ENCODE measurements at places on chromosomes 13 and 19.

- H3K27ac ChIP-seq = no peak overlapping the region
- H3K27me3 ChIP-seq = peaks cover 3% of the 10 kb centered on the region
- H3K36me3 ChIP-seq = no peaks in the 10 kb centered on the region
- no peak for DNase-seq
- H3K4me3 ChIP-seq = no peak overlapping the region
- H3K4me1 ChIP-seq = no peaks in the 10 kb centered on the region
Measured at GRCh38 chr13:23440821-23441618, 7.5 kb upstream of the SACS start.

- DNase-seq = no peak
- no peaks in the 10 kb centered on the region for H3K36me3 ChIP-seq
- H3K4me3 ChIP-seq = no peak overlapping the region
Measured at GRCh38 chr13:51999510-51999911, 11.7 kb downstream of the ATP7B start.

DNA sequence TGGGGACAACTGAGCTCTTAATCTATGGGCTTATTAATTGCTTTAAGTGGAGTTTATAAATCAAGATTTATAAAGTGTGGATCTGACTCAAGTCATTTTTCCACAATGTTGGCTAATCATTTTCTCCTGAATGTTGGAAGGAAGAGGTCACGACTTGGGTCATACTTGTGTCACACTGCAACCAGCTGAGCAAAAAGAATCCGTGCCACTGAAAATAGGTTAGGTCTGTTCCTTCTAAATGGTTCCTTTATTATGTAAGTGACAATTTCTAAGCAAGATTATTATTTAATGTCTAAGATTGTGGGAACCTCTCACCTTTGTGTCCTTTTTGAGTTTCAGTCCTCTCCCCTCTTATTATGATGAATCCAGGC is 178.6 kb downstream of the SHISA2 start:
- H3K27ac ChIP-seq = peak overlapping the region; percentile 50
- no peaks in the 10 kb centered on the region for H3K27me3 ChIP-seq
- peak overlapping the region; percentile 15 for H3K4me3 ChIP-seq

DNA sequence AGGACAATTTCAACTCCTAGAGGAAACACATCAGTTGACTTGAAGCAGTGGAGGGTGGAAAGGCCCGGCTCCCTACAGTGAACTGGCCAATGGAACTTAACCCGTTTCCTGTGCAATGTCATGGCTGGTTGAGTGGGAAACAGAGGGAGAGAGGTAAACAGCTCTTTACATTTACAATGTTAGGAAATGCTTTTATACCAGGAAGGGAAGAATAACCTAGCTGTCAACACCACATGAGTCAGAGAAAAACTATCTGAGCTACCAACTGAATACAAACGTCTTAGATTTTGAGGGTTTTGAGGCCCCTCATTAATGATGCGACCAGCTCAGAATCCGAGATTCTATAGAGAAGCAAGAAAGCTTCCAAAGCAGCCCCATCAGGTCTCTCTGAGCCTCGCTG is 36.7 kb downstream of the CARD8 start:
- H3K36me3 ChIP-seq = peaks cover 33% of the 10 kb centered on the region
- peaks cover 3% of the 10 kb centered on the region for H3K4me1 ChIP-seq
- no peak overlapping the region for H3K4me3 ChIP-seq
- H3K27ac ChIP-seq = no peak overlapping the region

GRCh38 chr19:55686311-55687050 is 11.5 kb downstream of the EPN1 start:
- no peak for DNase-seq
- no peak overlapping the region for H3K4me3 ChIP-seq
- no peak overlapping the region for H3K27ac ChIP-seq
- peaks cover 1% of the 10 kb centered on the region for H3K36me3 ChIP-seq
- no peaks in the 10 kb centered on the region for H3K27me3 ChIP-seq

DNA sequence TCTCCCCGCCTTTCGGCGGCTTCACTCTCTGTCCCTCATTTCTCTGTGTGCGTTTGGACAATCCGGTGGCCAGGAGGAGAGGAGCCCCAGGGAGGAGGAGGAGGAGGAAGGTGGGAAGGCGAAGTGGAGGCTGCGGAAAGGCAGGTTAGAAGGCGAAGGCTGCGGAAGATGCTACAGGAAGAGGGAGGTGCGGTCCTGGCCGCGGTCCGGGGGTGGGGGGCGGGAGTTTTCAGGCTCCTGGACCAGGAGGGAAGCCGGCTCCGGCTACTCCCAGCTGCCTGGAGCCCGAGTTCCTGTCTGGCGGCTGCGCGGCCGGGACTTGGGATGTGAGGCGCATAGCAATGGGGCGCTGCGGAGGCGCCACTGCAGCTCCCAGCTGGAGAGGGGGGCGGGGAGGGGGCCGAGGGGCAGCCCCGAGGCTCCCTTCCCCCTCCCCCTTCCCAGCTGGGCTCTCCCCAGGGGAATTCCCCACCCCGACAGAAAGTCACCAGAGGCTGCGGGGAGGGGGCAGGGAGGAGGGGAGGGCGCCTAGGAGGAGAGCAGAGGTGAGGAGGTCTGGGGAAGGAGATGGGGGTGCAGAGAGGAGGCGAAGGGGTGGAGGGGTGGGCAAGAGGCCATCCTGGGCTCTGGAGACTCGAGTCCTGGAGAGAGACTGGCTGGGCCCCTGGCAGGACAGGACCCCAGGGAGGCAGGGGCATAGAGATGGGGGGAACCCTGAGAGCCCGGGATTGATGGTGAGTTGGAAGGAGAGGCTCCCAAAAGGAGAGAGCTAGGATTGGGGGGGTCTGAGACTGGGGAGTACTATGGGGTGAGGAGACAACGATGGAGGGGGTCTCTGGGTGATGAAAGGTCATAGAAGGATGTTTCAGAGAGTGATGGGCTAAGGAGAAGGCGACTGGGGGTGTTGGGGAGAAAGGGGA is 2.0 kb downstream of the LRRC4B start:
- H3K4me3 ChIP-seq = peak overlapping the region; percentile 42
- no peaks in the 10 kb centered on the region for H3K36me3 ChIP-seq
- no peak overlapping the region for H3K27ac ChIP-seq
- DNase-seq = no peak
- peaks cover 56% of the 10 kb centered on the region for H3K27me3 ChIP-seq

DNA sequence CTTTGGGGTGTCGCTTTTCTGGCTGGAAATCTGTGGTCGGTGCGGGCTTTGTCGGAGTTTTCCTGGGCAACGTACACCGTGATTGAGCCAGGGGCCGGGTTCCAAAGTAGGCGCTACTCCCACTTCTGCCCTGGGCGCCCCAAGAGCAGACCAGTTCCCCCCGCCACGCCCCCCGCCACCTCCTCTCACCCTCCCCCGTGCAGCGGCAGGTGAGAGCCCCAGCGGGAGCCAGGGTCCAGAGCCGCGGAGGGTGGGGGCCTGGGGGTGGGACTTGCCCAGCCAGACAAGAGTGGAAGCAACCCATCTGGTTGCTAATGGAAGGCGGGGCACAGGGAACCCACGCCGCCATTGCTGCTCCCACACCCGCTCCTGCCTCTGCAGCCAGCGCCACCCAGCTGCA is 2195.9 kb downstream of the PCDH9 start:
- H3K27me3 ChIP-seq = no peaks in the 10 kb centered on the region
- H3K27ac ChIP-seq = no peak overlapping the region
- no peaks in the 10 kb centered on the region for H3K4me1 ChIP-seq

DNA sequence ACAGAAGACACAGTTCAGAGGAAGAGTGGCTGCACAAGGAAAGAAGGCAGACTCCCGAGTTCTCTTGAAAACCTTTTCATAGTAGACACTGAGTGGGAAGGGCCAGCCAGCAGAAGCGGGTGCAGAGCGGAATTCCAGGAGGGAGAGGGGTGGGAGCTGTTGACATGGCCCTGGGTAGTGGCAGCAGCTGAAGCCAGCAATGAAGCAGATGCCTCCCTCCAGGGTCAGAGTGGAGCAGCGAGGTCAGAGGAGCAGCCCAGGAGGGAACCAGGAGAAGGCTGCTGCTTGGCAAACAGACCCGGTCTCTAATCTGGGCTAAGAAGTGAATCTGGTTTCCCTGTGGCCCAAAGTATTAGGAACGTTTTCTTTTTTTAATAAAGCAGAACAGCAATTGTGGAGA is 73.9 kb upstream of the SPATA13 start:
- no peak overlapping the region for H3K4me3 ChIP-seq

- H3K27me3 ChIP-seq = no peaks in the 10 kb centered on the region
- DNase-seq = peak; percentile 20
- H3K36me3 ChIP-seq = peaks cover 8% of the 10 kb centered on the region
Measured at GRCh38 chr13:114106991-114107685, 25.3 kb downstream of the RASA3 start.

DNA sequence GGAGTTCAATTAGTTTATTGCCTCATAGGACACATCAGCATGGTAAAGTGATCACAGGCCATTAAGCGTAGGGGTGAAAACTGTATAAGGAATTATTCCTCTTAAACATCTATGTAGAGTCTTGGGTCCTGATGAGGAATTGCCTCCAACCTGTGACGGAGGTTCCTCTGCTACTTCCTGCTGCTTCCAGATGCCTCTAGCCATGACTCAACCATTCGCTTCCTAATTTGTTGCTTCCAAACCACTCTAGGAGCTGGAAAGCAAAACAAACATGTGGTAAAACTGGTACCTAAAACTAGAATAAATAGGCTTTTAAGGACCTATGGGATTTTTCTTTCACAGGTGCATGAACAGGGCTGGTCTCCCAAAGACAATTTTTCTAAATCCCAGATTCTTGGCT is 253.8 kb downstream of the KLF12 start:
- no peak overlapping the region for H3K27ac ChIP-seq
- peaks cover 3% of the 10 kb centered on the region for H3K4me1 ChIP-seq
- DNase-seq = no peak
- H3K27me3 ChIP-seq = no peaks in the 10 kb centered on the region
- no peak overlapping the region for H3K4me3 ChIP-seq
- peaks cover 26% of the 10 kb centered on the region for H3K36me3 ChIP-seq
